Psoas muscle (tissue), 8 donors: ENCODE measurements at places on chromosomes 7 and 10. TPM values are rescaled to one million over a fixed set of nuclear protein-coding genes. Genes with fewer than 3 reads are reported as not detected.

DNA sequence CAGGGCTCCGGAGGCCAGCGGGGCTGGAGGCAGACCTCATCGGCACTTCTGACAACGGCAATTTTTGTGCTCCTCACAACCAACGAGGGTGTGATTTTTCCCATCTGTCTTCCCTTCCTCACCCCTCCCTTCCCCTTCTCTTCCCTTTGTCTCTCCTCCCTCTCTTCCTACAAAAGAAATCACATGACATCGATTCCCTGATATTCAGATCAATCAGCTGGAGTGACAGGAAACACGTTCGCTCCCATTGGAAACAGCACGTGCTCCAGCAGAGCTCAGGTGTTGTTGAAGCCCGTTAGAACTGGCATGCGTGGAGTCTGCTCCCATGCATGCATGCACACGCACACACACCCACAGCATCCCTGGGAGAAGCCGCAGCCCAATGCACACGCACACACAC lies 222.4 kb downstream of the PTPRN2 start:
- no peak overlapping the region for H3K4me3 ChIP-seq
- H3K36me3 ChIP-seq, result no peaks in the 10 kb centered on the region
- no peak overlapping the region for H3K27ac ChIP-seq
- no peak for DNase-seq

GRCh38 chr10:34731885-34732701 lies 83.0 kb downstream of the PARD3 start:
- H3K4me3 ChIP-seq, result no peak overlapping the region
- no peak overlapping the region for H3K27ac ChIP-seq
- no peaks in the 10 kb centered on the region for H3K27me3 ChIP-seq
- no peaks in the 10 kb centered on the region for H3K36me3 ChIP-seq
- H3K4me1 ChIP-seq, result peaks cover 59% of the 10 kb centered on the region

COL13A1 gene
- 3.7 TPM for total RNA-seq

DNA sequence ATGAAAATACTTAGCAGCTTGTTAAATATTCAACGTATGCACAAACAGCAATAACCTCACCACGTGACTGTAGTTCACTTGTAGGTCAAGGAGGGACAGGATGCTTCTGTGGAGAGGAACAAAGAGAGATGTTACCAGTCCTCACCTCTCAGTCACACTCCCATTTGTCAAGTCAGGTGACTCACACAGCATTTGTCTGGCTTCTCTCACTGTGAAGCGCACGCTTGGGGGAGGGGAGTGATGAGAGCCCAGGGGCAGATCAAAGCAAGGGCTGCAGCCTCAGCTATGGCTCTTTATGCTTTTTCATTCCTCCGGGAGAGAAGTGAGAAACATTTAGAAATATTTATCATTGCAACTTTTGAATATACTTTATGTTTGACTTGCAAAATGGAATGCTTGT lies 2.9 kb upstream of the RBM20 start:
- no peaks in the 10 kb centered on the region for H3K36me3 ChIP-seq
- DNase-seq, result peak; percentile 41
- no peak overlapping the region for H3K4me3 ChIP-seq
- H3K27ac ChIP-seq, result peak overlapping the region; percentile 37

TMEM225B gene
- not detected for total RNA-seq

COL28A1 gene
- total RNA-seq, result 1.9 TPM

NPC1L1 gene
- not detected for total RNA-seq

DNA sequence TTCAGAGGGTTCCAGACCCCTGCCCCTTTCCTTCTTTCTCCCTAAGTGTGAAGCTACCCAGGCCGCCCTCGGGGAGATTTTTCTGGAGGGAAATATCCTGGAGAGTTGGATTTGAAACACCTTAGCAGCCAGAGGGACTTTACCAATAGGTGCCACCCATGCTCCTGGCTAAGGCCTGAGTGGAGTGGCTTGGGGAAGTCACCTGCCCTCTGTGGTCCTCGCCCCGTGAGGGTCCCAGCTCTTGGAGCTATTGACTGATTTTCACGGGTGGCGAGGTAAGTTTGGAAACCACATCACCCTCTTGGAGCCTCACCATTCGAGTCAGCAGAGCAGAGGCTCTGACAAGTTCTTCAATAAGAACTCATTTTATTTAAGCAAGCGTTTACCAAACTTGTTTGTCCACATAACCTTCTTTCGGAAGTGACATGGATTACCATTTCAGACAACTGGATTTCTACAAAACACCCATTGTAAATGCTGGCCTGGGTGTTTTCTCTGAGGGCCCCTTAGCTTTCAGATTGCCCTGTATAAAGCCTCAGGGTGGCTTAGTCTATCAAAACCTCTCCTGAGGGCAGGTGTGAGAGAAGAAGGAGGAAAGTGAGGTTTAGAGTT lies 20.4 kb downstream of the AQP1 start:
- no peak for DNase-seq
- H3K36me3 ChIP-seq, result no peaks in the 10 kb centered on the region
- no peaks in the 10 kb centered on the region for H3K27me3 ChIP-seq
- H3K27ac ChIP-seq, result peak overlapping the region; percentile 36
- peaks cover 19% of the 10 kb centered on the region for H3K4me1 ChIP-seq

SH2D4B gene
- total RNA-seq, result not detected

DNA sequence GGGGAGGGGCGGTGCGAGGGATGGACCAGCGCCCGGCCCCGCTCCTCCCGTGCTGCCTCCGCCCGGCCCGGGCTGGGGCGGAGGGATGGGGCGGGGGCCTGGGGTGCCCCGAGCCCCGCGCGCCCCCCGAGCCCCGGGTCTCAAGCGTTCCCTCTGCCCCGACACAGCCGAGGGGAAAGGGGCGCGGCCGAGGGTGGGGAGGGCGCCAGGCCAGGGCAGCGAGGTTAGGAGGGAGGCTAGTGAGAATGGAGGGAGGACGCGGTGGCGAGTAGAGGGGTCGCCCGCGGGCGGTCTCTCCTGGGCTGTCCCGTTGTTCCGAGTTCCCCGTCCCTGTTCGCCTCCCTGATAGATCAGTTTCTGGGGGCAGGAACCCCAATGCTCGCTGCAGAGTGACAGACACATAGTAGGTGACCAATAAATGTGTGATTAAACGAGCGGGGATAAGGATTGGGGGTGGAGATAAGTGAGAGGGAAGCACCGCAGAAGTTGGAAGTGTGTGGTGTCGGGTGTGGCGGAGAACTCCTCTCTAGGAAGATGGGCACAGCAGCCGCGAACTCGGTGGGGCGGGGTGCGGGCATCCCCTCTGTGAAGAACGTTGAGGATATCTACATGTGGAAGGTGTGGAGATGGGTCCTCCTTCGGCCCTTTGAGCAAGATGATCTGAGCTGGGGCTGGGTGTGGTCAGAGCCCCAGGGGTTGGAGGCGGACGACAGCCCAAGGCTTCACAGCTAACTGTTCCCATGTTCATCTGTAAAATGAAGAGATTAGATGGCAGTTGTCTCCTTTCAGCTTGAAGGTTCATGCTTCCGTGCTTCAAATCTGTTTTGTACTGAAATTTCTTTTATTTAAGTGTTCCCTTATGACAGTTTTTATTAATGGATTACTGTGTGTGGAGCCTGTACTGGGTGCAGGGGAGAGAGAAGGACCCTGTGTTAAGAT lies 580 bp downstream of the ZNF775 start:
- H3K4me1 ChIP-seq, result peaks cover 15% of the 10 kb centered on the region

AIFM2 gene
- total RNA-seq, result 14.5 TPM

DNA sequence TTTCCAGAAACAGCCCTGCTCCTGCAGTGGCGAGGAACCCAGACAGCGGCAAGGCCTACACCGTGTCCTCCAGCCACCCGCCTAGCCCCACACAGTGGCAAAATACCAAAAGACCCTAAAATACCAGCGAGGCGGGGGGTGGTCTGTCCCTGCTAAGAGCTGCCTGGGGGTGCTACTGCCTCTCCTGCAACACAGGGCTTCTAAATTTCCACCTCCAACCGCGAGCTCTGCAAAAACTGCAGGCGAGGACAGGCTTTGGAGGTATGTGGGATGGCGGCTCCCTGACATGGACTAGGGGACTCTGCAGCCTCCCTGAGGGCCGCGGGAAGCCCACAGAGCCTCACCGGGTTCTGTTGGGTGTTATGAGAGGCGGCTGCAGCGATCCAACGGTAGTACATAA lies 122.3 kb downstream of the WDR37 start:
- no peaks in the 10 kb centered on the region for H3K27me3 ChIP-seq
- no peak for DNase-seq
- H3K4me3 ChIP-seq, result no peak overlapping the region
- H3K36me3 ChIP-seq, result no peaks in the 10 kb centered on the region
- no peak overlapping the region for H3K27ac ChIP-seq

CDC123 gene
- total RNA-seq, result 46.1 TPM

DNA sequence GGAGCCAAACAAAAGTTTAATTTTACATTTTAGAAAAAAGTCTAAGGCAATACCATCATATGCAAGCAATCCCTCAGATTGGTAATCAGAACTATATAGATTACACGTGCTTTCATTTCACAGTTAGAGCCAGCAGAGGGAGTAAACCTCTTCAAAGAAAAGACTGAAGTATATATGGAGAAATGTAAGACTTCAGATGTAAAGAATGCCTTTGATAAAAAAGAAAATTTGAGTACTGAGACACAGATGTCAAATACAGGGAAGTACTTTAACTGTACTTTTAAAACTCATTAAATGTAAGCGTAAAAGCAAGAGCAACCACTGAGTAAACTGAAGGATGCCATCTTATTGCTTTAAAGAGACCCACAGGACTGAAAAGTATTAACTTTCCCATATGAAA lies 101.4 kb upstream of the FAM133B start:
- H3K4me1 ChIP-seq, result no peaks in the 10 kb centered on the region
- no peak overlapping the region for H3K27ac ChIP-seq
- H3K4me3 ChIP-seq, result no peak overlapping the region
- no peaks in the 10 kb centered on the region for H3K27me3 ChIP-seq

ETV1 gene
- 2.8 TPM for total RNA-seq

DNA sequence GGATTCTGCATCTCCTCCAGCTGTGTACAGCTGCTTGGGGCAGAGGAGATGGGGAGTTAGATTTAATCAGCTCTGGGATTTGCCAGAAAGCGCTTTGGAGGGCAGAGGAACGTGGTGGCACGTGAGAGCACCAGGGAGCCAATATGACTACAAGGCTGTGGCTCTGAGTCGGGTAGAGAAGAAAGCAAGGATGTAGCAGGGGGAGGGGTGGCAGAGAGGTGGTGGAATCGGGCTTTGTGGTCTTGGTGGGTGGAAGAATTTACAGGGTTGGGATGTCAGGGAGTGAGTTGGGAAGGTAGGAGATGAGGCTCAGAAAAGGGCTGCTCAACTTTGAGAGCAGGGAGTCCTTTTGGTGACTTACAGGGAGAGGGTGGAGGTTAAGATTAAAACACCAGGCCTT lies 113.6 kb downstream of the CCNY start:
- no peak for DNase-seq
- H3K36me3 ChIP-seq, result no peaks in the 10 kb centered on the region
- H3K4me3 ChIP-seq, result no peak overlapping the region
- peak overlapping the region; percentile 59 for H3K27ac ChIP-seq

- H3K27me3 ChIP-seq, result no peaks in the 10 kb centered on the region
- no peak for DNase-seq
- no peak overlapping the region for H3K27ac ChIP-seq
- peaks cover 3% of the 10 kb centered on the region for H3K4me1 ChIP-seq
- H3K4me3 ChIP-seq, result no peak overlapping the region
These were observed 103.4 kb downstream of the TRIL start for GRCh38 chr7:28854750-28855074.
